ENCODE measurements at places on chromosomes 3 and 15.

DNA sequence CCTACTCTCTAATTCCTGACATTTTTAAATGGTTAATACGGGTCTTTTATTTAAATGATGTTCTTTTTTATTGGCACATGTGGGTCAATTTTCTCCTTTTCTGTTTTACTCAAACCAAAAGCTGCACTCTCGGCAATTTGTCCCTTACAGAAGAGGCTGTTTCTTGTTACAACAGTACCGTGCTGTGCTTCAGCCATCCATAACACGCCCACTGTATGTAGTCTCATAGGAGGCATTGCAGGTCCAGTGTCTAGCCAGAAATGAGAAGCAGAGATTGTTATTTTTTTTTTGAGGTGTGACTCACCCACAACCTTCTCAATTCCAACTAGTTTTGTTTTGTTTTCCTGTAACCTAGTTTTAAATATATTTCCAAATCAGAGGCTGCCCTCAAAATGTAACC lies 164.6 kb downstream of the GMNC start:
- DNase-seq: no peak

DNA sequence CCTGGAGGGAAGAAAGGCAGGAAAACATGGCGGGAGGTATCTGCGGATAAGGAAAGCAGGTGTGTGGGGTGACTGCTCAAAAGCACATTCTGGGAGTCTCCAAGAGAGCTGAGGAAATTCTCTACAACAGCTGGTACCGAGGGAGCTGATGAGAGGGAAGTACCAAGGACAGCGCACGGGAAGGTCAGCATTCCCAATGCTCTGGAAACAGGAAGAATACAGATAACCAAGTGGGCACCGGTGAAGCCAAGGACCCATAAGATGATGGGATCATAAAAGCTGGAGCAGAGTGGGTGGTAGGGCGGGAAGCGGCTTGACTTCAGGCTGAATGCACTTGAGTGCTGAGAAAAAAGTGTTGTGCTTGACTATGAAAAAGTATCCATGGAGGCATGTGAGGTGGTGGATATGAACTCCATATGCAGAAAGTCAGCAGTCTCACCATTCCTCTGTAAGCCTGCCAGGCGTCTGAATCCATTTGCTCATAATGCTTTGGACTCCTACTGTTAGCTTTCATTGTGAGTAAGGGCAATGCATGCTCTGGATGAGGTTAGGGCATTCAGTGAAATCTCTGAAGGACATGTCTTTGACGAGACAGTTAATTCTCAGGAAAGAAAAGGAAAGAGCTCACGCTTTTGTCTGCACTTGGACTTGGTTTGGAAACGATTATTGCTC lies 215.5 kb downstream of the NR1D2 start:
- peak; percentile 22 for DNase-seq

GRCh38 chr3:62007036-62007435 lies 366.3 kb downstream of the FEZF2 start:
- DNase-seq: no peak

DNA sequence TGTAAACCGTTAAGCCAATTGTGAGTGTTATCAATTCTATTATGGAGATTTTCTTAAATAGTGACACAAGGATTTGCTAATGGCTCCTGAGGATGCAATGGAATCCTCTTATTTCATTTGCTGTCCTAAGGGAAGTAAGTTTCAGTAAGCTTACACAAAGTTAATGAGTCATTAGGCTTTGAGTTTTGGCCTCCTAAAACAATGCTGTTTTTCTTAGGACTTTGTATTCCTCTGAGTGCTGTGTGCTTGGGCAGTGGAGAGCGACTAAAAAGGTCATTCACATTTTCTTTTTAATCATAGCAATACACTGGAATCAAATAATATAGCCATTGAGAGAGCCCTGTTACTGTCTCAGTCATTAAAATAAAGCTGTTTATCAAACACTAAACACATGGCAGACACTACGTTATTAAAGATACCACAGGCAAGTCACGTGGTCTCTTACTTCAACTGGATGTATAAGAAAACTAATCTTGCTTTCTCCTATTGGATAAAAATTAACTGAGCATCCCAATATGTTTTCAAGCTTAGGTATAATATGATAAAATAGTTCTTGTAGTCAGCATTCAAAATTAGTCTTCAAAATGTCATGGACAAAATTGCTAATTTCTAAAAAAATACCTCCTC lies 290.8 kb downstream of the NLGN1 start:
- DNase-seq: no peak

DNA sequence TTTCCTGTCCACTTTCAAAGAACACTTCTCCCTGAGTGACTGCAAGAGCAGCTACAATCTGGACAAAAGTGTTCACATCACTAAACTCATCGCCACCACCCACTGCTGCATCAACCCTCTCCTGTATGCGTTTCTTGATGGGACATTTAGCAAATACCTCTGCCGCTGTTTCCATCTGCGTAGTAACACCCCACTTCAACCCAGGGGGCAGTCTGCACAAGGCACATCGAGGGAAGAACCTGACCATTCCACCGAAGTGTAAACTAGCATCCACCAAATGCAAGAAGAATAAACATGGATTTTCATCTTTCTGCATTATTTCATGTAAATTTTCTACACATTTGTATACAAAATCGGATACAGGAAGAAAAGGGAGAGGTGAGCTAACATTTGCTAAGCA lies 1.8 kb downstream of the CCRL2 start:
- DNase-seq: no peak

All from trophoblast cell (in vitro differentiated cells and primary cell).